ENCODE measurements at places on chromosomes 6 and 20. TPM values are rescaled to one million over a fixed set of nuclear protein-coding genes. Genes with fewer than 3 reads are reported as not detected.
A peak's percentile ranks its signal among the peaks of the same experiment; 100 is the strongest.

Gene ASIP
- total RNA-seq = not detected

DNA sequence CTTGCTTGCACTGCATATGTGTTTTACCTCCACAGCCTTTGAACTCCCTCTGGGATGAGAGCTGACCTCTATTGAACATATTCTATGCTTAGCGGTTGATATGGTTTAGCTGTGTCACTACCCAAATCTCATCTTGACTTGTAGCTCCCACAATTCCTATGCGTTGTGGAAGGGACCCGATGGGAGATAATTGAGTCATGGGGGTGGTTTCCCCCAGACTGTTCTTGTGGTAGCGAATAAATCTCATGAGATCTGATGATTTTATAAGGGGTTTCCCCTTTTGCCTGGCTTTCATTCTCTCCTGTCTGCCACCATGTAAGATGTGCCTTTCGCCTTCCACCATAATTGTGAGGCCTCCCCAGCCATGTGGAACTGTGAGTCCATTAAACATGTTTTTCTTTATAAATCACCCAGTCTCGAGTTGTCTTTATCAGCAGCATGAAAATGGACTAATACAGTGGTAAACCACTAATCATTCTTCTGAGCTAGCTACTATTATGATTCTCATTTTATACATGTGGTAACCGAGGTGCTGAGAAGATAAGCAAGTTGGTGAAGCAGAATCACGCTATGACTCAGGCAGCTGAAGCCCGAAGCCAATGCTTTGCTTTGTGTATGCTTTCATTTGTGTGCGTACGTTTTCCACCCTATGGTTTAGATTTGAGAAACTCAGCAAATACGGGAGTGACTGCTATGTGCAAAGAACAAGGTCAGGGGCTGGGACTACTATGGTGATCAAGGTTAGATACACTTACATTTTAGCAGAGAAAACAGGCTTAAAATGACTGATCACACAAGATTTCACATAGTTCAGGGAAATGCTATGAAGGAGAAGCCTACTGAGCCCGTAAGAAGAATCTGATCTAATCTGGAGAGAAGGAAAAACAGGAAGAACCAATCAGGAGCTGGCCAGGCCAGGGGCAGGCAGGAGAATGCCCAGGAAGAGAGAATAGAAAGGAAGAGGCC is 363.5 kb downstream of the ESR1 start:
- DNase-seq = peak; percentile 68

DNA sequence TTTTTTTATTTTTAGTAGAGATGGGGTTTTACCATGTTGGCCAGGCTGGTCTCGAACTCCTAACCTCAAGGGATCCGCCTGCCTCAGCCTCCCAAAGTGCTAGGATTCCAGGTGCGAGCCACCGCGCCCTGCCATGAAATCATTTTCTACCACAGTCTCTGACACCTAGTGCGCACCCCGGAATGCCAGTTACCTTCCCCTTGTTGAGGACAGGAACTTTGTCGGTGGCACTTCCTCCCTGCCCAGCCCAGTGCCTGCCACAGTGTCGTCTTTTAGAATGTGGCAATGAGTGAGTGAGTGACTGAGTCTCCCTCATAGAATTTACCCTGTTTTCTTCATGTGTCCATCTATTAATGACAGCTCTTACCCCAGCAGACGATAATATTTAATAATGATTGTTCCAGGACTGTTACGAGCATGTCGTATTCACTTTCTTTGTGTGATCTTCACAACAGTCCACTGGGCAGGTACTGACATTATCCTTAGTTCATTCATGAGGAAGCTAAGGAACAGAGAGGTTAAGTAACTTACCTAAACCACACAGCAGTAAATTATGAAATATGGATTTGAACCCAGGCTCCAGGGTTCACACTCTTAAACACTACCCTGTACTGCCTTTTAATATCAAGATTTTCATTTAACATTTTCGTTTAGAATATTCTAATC is 1.8 kb downstream of the OSBPL2 start:
- no peak for DNase-seq

DNA sequence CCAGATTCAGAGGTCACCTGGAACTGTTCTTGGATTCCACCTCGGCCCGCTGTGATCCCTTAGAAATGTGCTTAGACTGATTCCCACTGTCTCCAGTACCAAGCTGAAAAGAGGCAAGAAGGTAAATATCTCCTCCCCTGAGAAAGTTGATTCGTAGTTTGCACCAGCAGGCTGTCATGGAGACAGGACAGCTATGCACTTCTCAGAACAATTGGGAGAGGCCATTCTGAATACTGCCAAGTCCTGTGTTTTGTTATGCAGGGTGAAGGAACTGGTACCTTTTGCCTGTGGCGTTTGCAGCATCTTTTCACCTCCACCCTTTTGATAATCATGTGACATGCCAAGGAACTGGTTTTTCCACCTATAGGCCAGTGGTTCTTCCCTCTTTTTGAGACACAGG is 58.2 kb upstream of the RNGTT start:
- DNase-seq = no peak

Gene ZC2HC1B
- total RNA-seq = not detected

- no peak for DNase-seq
These were observed 9.4 kb upstream of the FRMD1 start for GRCh38 chr6:168088161-168089053.

Gene PTCHD4
- not detected for total RNA-seq

Gene SPTLC3
- total RNA-seq = 0.68 TPM

- DNase-seq = no peak
These were observed 3.2 kb downstream of the INSM1 start for GRCh38 chr20:20371083-20371482.

- DNase-seq = no peak
These were observed 10.9 kb upstream of the SLC22A7 start for GRCh38 chr6:43286980-43287716.
